ENCODE measurements at places on chromosomes 4 and X.

- DNase-seq, result peak; percentile 49
These were observed 54.5 kb upstream of the HPSE start for GRCh38 chr4:83389037-83389720.

GRCh38 chrX:6813836-6814370 is 279.0 kb upstream of the VCX3A start:
- DNase-seq, result no peak

- DNase-seq, result peak; percentile 40
These were observed 40.9 kb downstream of the HMX1 start for GRCh38 chr4:8830611-8831200.

DNA sequence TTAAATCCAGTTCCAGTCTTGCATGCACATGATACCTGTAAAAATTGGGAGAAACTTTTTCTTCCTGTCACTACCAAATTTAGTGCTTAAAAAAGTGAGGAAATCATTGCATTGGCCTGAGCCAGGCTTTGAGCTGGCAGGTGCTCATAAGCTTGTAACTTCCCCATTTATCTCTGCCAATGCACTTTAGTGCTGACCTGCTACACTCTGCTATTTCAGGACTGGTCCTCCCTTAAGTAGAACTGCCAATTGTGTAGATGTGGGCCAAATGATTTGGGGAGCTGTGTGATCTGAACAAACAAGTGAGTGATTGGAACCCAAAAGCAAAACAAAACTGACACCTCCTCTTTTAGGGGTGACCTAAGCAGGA is 51.8 kb downstream of the ZNF827 start:
- DNase-seq, result no peak

DNA sequence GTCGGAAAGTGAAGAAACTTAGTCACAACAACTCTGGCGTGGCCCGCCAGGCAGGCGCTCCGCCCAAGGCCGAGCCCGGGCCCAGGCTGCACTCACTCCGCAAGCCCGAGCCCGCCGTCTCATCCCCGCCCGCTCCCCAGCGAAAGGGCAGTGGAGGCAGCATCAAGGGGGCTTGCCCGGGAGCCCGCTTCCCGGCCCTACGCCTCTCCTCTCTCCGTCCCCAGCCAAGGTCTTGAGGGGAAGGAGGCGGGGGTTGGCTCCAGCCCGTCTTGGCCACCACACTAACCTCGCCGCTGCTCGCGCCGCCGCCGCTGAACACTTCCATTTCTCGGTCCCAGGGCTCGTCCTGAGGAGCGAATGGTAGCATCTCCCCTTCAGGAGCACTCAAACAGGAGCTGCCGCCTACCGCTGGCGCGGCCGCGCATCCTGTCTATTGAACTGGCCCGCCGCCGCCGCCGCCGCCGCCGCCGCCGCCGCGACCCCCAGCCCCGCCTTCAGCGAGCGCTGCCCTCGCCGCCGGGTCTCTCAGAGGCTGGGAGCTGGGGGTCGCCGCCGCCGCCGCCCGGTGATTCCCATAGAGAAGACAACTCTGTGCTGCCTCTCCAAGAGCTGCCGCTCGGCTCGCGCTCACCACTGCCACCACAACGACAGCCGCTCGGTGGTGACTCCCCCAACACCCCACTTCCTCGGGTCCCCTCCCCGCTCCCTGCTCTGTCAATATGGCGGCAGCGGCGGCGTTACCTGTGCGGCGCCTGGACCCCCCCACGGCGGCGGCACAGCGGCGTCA is at the start of gene RPS6KA6:
TSS of gene RPS6KA6 (minus strand) at position 667 of the 787 bp plus-strand sequence. CDS start at position 367, 300 bp downstream.
- peak; percentile 53 for DNase-seq

DNA sequence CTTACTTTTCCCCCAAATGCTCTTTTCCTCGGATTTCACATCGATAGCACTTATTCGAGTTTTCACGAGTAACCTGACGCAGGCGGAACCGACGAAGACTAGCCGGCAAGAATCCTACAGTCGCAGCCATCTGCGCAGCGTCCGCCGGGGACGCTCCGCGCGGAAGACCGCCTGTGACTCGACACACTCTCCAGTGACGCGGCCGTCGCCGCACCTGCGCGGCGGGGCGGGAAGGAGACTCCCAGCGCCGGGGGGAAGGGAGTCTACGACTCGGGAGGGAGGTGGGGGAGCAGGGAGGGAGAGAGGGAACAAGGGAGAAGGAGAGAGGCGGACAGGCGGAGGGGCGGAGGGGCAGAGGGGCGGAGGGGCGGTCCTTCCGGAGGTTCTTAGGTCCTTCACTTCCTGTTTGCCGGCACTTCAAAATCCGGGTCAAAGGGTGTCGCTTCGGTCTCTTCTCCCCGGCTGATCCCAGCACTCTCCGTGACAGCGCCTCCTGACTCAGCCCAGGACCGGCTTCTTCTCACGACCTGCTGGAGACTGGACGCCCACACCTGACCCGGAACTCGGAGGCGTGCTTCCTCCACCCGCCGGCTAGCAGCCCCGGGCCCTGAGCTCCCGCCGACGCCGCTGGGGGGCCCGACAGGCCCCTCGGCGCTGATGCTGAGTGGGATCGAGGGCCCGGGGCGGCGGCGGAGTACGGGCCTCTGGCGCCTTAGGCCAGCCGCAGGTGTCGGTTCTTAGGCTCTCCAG is at the start of gene USP38:
TSS of gene USP38 (plus strand) at position 415 of the 750 bp plus-strand sequence. CDS start 534 bp downstream, outside the sequence.
- peak; percentile 92 for DNase-seq

GRCh38 chr4:24772952-24773351 is 22.4 kb upstream of the SOD3 start:
- DNase-seq, result no peak

DNA sequence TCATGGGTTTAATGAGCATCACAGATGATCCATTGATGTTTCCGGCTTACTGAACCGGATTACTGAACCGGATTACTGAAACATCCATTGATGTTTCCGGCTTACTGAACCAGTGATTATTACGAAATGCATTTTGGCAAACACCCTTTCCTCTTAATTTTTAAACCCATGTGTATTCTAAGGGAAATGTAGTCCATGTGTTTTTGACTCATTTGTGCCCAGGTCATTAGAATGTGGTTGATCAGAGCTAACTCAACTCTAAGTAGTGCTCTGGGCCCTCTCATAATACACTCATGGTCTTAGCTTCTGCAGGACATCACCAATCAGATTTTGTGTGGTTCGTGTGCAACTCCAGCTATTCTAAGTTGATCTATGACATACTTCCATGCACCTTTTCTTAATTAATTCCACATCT is 141.6 kb downstream of the SPATA18 start:
- no peak for DNase-seq

- DNase-seq, result peak; percentile 49
These were observed 529 bp upstream of the CITED1 start for GRCh38 chrX:72306085-72306801.

GRCh38 chr4:105895583-105896460 is 551 bp downstream of the NPNT start:
- DNase-seq, result peak; percentile 59

- DNase-seq, result no peak
These were observed 223.5 kb upstream of the MBNL3 start for GRCh38 chrX:132712350-132712749.

DNA sequence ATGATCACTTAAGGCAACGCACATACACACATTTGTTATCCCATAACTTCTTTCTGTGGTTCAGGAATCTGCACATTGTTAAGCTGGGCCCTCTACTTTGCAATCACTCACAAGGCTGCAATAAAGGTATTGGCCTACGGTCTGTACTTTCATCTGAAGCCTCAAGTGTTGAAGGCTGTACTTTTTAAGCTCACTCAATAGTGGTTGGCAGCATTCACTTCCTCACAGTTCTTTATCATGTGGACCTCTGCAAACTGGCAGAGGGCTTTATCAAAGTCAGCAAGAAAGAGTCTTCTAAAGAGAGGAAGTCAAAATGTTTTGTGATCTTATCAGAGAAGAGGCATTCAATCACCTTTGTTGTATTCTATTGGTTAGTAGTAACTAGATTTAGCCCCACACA is 301.4 kb upstream of the EPHA5 start:
- DNase-seq, result no peak

DNA sequence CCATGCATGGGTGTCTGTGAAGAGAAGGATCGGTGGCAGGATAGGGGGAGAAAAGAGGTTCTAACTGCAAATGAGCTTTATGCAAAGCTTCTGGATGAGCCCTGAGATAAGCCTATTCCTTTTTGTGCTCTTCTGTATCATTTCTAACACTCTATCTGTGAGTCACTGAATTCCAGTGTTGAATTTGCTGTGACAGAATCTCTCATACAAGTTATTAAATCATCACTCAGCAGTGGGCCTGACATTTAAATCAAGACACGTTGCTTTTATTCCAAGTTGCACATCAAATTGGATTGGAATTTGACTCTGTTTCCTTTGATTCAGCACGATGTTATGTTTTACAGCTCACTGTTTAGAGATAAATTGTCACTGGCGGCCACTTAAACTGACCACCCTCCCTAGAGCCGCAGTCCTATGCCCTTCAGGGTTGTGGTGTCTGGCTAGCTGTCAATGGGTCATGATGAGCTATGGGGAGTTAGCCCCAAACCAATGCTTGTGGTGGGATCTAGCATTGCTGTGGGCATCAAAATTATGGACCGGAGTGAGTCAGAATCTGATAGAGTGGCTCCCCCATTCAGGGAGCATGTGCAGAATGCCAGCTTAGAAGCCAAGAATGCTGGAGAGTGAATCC is 42.7 kb downstream of the LHFPL1 start:
- DNase-seq, result no peak

GRCh38 chrX:1167466-1167865 is 45.0 kb downstream of the CRLF2 start:
- DNase-seq, result no peak

DNA sequence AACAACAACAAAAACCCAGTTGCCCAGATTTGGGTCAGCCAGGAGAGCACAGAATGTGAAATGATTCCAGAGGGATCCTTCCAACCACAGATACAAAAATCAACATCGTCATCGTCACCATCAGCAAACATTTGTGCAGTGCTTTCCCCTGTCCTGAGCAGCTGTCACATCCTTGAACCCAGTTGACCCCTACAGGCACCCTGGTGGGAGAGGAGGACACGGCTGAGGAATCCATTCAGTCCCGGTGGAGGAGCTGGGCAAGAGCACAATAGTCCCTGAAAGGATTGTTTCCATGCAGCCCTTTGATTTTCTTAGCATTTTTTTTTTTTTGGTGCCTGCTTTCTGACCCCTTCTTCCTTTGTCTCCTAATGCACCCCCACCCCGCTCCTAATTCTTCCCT is 37.1 kb upstream of the STX18 start:
- no peak for DNase-seq

- no peak for DNase-seq
These were observed 911.2 kb downstream of the FSTL5 start for GRCh38 chr4:161252520-161253141.

DNA sequence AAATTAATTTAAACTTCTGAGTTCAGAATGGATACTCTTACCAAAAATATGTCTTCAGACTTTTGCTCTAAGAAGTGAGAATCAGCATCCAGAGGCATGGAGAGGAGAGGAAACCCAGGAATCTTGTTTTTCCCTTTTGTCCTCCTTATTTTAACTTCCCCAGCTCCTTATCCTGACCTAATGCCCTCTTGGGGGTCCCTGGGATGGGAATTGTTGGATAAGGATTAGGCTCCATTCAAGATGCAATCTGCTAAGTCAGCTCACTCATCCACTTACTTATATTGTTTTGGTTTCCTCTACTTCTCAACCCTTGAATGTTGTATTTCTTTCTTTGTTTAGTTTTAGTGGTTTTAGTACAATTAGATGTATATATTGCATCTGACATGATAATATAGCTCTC is 208.4 kb upstream of the PCDH7 start:
- DNase-seq, result no peak

GRCh38 chr4:145218251-145218650 is 37.9 kb upstream of the OTUD4 start:
- no peak for DNase-seq

DNA sequence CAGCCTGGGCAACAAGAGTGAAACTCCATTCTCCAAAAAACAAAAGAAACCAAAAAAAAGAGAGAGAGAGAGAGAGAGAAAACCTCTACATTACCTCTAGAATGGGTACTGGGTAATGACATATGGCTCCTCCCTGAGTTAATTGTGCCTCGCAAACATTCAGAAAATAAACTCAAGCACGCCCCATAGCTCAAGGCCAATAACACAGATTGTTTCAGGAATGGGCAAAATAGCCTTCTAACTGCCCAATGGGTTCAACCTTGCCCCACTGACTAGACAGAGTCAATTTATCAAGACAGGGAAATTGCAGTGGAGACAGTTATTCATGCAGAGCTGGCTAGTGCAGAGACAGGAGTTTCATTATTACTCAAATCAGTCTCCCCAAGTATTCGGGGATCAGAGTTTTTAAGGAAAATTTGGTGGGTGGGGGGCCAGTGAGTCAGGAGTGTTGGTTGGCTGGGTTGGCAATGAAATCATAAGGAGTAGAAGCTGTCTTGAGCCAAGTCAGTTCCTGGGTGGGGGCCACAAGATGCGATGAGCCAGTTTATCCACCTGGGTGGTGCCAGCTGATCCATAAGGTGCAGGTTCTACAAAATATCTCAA is 25.1 kb downstream of the NIPAL1 start:
- DNase-seq, result no peak

GRCh38 chrX:45850775-45851433 is 650.2 kb upstream of the DIPK2B start:
- peak; percentile 50 for DNase-seq

DNA sequence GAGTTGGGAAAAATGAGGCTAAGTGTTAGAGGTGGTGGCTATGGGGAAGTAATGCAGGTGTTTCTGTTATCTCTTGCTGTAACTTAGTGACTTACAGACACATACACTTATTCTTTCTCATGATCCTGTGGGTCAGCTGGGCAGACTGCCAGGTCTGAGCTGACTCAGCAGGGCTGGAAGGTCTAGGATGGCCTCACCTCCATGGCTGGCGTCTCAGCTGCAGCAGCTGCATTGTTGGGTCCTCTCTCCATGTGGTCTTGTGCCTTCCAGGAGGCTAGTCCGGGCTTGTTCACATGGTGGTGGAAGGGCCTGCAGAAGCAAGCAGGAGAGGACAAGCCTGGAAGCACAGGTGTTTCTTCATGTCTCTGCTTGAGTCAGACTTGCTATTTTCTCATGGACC is 172.7 kb downstream of the NHS start:
- DNase-seq, result no peak

GRCh38 chrX:31258166-31258565 is 186.3 kb upstream of the FTHL17 start:
- no peak for DNase-seq

DNA sequence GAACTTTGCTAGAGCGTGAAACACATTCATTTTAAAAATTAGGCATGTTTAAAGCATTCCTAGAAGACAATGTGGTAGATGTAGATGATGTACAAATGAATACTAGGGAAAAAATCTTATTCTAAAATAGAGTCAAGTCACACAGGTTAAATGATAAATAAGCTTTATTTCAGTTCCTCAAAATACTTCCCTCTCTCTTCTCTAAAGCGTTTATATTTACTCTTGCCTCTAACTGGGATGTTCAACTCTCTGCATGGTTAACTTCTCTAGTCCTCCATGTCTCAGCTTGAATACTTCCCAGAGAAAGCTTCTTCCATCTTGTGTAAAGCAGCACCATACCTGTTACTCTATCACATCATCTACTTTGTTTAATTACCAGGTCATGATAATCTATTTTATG is 30.9 kb upstream of the GLRA3 start:
- no peak for DNase-seq
